ENCODE measurements at places on chromosomes 7 and 10.

DNA sequence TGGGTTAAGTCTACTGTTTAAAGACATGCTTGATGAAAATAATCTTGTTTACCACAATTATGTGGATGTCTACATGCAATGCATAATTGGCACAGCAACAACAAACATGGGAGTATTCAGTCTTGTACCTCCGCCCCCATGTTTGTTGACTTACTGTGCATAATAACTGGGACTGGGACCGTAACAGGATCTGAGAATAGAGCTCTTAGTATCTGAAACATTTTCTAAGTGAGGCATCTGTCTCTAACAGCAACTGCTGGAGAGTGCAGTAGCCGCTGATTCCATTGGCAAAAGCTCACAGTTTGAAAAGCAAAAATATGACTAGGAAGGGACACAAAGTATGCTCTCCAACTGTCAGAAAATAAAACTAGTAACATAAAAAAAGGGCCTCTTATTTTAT lies 61.6 kb downstream of the ENO4 start:
- DNase-seq, result no peak

GRCh38 chr10:72248468-72249151 lies 25.1 kb upstream of the DDIT4 start:
- peak; percentile 75 for DNase-seq

DNA sequence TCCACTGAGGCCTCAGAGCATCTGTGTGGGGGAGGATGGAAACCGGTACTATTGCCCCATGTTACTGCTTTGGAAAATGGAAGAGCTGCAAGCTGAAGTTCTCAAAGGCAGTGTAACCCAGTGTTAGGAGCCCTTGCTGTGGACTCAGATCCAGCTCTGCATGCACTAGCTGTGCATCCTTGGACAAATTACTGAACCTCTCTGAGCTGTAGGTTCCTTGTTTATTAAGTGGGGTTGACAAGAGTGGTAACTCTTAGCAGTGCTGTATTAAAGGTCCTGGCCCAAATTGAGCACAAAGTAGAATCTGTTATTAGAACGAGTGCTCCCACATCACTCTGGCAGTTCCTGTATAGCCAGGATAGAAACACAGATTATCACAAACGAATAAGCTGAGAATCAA lies 234.2 kb downstream of the USP6NL start:
- no peak for DNase-seq

DNA sequence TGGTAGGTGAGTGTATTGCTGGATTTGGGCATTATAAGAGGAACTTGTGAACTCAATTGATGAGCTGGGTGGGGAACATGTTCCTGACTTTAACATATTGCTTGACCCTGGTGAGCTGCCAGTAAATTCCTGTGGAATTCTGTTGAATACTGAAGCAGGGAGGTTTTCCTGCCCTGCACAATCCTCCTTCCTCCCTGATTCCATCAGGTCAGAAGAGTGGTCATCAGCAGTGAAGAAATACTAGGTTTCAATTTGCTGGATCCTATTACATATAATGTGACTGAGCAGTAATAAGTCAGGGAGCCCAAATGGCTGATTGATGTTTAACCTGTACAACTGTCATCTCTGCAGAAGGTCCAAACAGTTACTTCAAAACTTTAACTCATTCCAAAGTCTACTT lies 581.2 kb downstream of the SUGCT start:
- DNase-seq, result no peak

GRCh38 chr7:116311816-116312471 lies 101.6 kb downstream of the TES start:
- no peak for DNase-seq

DNA sequence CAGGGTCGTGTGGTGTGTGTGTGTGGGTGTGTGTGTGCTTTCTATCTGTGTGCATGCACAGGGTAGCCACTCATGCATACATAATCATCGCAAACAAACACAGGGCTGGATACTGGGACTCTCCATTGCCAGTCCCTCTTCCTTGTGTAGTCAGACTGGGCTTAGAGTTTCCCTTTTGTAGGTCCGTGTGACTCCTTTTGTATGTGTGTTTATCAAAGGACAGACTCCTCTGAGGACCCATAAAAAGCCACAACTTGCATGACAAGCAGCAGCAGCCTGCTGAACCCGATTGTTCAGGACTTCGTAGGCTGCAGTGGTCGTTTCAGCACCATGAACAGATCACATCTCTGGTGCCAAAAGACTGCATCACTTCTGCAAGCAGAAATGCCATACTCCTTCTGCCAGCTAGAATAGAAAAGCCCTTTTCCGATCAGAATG lies 895 bp downstream of the VSTM2A start:
- no peak for DNase-seq

- no peak for DNase-seq
Observed at GRCh38 chr10:109403551-109403950, 519.8 kb downstream of the XPNPEP1 start.

DNA sequence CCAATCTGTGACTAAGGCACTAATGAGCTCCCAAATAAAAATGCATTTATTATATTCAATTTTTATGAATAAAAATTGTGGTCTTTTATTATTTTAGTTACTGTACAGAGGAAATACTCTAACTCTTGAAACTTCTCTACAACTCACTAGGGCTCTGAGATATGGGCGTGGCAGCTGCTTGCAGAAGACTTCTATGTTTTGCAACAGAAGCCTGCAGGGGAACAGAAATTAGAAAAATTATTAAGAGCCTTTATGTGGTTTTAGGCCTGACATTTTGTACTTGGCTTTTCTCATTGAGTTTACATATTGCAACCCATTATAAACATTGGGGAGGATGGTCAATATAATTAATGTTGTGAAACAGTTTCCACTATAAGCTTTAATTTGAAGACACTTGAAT lies 581.4 kb downstream of the TNS3 start:
- DNase-seq, result no peak

- DNase-seq, result no peak
Observed at GRCh38 chr10:88474884-88475844, 108.0 kb downstream of the RNLS start.

- no peak for DNase-seq
Observed at GRCh38 chr10:123621916-123622315, 44.2 kb upstream of the GPR26 start.

Data from CD4-positive, alpha-beta T cell treated with Interleukin-15 for 4 hours (primary cell).